ENCODE measurements at places on chromosomes 12 and 14. TPM values are rescaled to one million over a fixed set of nuclear protein-coding genes. Genes with fewer than 3 reads are reported as not detected.

DNA sequence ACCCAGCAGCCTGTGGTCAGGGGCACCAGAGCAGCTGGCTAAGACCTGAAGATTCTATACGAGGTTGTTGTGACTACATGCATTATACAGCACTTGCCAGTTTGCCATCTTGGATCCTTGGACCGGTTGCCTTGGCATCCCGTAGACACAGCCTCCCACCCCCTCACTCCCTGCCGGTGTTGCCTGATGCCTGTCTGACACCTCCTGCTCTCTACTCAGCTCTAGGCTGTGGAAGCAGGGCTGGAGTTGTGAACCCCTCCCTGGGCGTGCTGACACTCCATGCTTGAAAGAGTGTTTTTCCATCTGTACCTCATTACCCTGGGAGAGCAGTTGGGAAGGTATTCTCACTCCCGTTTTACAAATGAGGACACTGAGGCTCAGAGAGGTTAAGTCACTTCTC lies 2.5 kb downstream of the CHGA start:
- no peak for DNase-seq
- no peaks in the 10 kb centered on the region for H3K27me3 ChIP-seq
- no peaks in the 10 kb centered on the region for H3K4me1 ChIP-seq
- no peak overlapping the region for H3K4me3 ChIP-seq

DNA sequence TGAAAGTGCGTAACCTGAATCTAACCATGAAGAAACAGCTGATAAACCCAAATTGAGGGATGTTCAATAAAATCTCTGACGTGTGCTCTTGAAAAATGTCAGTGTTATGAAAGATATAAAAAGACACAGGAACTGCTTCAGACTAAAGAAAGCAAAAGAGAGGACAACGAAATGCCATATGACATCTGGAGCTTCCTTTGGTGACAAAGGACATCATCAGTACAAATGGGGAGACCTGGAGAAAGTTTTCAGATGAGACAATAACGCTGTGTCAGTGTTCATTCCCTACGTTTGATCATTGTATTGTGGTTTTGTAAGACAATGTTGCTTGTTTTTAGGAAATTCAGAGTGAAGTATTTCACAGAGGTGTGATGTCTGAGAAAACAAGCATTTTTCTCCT lies 125.9 kb upstream of the MAP1LC3B2 start:
- peaks cover 1% of the 10 kb centered on the region for H3K27me3 ChIP-seq
- DNase-seq = no peak
- no peaks in the 10 kb centered on the region for H3K36me3 ChIP-seq
- no peak overlapping the region for H3K4me3 ChIP-seq
- H3K4me1 ChIP-seq = no peaks in the 10 kb centered on the region
- no peak overlapping the region for H3K27ac ChIP-seq

The OR6C2 gene
- not detected for total RNA-seq

DNA sequence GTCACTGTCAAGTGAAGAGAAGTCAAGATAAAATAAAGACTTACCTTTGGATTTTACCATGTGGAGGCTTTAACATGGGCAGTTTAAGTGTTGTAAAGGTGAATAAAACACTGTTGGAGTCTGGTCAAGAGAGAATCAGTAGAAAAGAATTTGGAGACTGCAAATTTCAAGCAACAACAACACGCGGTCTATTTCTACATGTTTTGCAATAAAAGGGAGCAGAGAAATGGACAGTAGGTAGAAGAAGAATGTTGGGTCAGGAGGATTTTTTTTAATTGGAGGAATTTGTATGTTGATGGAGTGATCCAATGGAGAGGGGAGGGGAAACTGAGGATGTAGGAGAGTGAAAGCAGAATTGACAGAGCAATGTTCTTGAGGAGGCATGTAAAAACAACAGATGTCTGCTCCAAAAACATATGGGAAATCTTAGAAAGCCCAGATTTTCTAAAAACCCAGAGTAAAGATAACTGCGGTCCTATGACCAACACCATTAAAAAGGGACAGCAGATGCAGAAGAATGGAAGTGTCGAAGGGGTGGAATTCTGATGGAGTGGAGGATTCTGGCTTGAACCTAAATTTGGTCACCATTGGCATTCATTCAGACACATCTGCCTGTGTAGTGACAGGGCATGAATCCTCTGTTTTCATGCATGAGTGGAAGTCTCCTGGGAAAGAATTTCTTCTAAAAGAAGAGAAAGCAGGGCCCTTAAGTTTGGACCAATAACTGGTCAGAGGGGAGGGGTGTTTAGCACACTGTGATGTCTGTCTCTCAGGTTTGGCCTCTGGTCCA lies 68.0 kb upstream of the OSBPL8 start:
- no peaks in the 10 kb centered on the region for H3K36me3 ChIP-seq
- DNase-seq = no peak
- no peaks in the 10 kb centered on the region for H3K4me1 ChIP-seq
- no peaks in the 10 kb centered on the region for H3K27me3 ChIP-seq
- no peak overlapping the region for H3K27ac ChIP-seq
- H3K4me3 ChIP-seq = no peak overlapping the region

DNA sequence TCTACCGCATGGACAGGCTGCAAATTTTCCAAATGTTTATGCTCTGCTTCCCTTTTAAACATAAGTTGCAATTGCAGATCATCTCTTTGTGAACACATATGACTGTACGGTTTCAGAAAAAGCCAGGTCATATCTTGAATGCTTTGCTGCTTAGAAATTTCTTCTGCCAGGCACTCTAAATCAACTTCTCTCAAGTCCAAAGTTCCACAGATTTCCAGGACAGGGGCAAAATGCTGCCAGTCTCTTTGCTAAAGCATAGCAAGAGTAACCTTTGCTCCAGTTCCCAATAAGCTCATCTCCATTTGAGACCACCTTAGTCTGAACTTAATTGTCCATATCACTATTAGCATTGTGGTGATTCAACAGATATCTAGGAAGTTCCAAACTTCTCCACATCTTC lies 13.6 kb upstream of the RERGL start:
- H3K4me1 ChIP-seq = no peaks in the 10 kb centered on the region
- no peaks in the 10 kb centered on the region for H3K36me3 ChIP-seq
- no peak for DNase-seq
- no peak overlapping the region for H3K27ac ChIP-seq
- H3K27me3 ChIP-seq = no peaks in the 10 kb centered on the region
